Amniotic stem cell (primary cell): ENCODE measurements at places on chromosomes 6 and 20.

- no peak for DNase-seq
Measured at GRCh38 chr6:161128230-161128629, 136.7 kb downstream of the MAP3K4 start.

DNA sequence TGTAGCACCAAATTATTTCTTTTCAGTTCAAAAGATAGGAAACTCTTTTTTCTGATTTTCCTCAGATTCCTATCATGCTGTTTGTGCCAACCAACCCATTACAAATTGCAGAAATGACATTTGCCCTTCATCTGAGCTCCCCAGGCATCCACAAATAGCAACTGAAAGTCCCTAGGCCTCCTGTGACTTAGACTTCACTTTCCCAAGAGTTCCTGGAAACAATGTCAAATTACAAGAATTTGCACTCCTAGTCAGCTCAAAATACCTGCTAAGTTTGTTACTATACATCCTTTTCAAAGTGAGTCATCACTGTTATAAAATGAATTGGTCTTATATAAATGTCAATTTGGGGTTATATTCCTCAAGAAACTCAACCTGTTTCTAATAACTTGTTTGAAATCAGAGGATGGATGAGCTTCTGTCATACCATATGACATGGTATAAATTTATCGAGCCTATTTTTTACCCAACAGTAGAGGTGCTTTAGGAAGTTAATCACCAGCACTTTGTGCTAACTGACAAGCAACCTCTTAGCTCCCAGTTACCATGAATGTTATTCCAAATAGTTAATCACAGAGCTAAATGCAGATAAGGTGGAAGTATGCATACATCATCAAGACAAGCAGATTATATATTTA lies 256.5 kb downstream of the HACE1 start:
- no peak for DNase-seq

GRCh38 chr20:6180531-6180930 lies 57.7 kb upstream of the FERMT1 start:
- no peak for DNase-seq

DNA sequence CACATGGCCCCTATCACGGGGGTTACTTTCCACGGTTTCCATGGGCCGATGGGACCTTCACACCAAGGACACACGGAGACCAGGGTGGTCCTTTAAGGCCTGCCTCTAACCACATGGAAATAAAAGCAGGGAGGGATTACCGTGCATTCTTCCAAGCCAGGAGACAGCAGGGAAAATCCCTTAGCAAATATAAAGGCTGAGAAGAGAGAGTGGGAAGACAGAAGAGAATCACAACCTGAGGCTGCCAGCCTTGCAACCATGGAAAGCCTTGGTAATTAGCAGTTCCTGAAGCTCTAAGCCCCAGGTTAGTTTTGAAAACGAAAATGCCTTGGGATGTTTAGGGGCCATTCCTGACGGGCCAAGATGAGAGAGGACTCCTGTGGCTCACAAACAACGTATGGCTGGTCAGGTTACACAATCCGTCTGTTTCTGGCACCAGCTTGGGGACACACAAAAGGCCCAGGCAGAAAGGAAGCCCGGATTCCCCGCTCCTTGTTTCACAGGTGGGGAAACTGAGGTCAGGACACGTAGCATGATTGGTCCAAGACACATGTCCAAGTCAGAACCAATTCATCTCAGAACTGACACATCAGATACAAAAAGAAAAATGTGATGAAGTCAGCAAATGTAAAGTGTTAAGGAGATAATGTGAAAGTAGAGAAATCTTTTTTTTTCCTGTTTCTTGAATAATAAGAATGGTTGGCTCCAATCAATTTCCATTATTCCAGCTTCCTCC lies 2.8 kb downstream of the PREX1 start:
- DNase-seq = no peak

DNA sequence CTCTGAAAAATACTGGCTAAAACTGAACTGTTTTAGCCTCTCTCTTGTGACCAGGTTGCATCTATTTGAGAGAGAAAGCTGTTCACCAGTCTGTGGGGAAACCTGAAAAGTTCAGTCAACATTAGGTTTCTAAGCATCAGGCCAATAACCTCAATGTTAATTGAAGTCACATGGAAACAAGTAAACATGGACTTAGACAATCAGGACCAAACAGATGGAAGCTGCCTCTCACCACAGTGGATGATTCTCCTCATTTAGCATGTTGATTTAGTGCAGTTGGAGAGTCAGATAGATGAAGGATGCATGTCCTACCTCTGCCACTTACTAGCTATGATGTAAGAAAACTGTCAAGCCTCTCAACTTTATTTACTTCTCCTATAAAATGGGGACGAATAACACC lies 18.2 kb downstream of the SCGN start:
- no peak for DNase-seq

DNA sequence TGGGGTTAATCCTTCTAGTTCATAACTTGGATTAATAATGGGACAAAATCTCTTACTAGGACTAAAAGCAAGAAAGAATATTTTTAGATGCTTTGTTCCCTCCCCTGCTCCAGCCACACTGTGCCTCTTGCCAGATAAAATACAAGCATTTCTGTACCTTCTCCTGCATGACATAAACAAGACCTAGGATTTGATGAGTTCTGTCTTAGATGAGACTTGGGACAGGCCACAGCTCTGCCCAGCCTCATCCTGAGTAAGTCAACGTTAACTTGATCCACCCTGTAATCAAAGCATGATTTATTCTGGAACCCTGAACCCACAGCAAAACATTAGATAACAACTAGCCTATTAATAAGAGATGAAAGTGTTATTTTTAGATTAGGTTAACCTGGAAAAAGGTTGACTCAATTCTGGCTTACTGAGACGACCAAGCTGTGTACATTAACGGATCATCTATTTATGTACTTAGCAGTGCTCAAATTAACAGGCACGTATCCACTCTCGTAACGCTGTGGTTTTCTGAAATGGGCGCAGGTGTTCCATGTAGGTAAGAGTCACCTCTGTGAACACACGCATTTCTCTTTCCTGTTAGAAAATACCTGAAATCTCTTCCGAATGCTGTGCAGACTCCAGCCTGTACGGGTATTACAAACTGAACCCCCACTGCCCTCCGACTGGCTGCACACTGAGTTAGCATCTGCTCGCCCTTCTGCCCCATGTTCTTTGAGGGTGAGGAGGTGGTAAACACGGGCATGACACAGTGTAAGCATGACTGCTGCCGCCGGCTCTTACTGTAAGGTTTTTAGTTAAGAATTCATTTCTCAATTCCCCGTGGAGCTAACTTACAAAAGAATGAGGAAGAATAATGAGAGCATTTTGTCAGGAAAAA lies 132.1 kb upstream of the FOXQ1 start:
- no peak for DNase-seq

DNA sequence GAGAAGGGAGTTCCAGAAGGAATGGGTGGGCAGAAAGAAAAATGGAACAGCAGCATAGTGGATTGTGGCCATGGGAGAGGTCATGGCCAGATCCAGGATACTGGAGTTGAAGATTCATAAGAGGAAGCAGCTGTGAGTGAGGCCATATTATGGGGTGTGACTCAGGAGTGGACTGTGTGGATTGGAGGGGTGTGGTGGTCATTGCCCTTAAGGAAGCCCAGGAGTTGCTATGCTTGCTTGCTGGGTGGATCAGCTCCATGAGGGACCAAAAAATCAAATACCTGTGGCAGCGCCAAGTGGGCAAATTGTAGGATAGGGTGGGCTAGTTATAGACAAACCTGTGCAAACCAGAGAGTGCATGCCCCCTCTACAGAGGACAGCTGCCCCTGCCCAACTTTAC lies 18.3 kb downstream of the LRRC1 start:
- no peak for DNase-seq
